Stimulated activated CD4-positive, alpha-beta T cell treated with anti-CD3 and anti-CD28 coated beads, Interleukin-1b, Interleukin-23, amount 100 ng/mL, for 24 hours (primary cell): ENCODE measurements at places on chromosomes 1 and 21.

DNA sequence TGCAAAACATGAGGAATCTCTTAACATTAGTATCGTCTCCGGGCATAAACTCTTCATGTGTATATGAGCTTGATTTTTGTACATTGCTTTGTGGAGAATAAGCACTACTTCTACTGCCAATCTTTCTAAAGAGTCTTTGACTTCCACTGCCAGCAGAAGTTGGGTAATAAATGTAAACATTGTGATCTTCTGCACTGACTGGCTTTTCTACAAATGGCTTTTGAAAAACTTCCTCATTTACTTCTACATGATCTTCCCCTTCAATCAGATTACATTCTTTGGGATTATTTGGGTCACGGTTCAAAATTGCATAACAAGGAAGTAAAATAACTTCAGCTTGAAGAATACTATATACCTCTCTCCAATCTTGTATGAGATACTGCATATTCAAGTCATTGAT lies 30.4 kb upstream of the SLC44A5 start:
- DNase-seq, result no peak

GRCh38 chr1:85225624-85226380 lies 25.0 kb upstream of the SYDE2 start:
- DNase-seq, result no peak

DNA sequence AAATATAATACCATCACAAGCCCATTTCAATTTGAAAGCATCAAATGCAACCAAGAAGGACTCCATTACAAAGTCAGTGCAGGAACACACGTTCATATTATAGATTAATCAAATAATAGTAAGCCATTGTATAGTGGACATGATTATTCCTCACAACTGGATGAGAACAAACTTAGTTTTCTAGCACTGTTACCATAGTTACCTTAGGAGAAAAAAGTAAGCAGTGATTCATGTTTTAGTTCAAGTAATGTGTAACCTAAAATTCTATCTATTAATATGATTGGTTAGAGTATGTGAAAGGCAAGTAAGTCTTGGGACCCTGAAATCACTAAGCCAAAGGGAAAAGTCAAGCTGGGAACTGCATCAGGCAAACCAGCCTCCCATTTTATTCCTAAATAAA lies 15.2 kb downstream of the SSX2IP start:
- DNase-seq, result no peak

DNA sequence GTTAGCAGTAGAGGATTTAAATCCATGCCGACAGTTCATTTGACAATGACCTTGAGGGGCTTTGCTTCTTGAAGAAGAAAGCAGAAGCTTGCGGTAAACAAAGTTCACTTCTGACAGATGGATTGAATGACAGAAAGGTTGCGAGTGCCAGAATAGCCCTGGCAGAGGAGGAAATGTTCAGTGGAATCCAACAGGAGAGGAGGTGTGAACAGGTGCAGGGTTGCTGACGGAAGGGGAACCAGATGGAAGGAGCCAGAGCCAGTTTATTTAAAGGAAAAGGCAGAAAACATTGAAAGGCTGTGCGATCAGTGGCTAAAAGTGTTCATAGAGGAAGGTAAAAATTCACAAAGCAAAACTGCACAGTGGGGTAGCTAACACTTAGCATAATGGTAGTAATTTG lies 141.0 kb downstream of the SDCCAG8 start:
- no peak for DNase-seq

- no peak for DNase-seq
These were observed 176.3 kb downstream of the SDCCAG8 start for GRCh38 chr1:243432136-243432535.

DNA sequence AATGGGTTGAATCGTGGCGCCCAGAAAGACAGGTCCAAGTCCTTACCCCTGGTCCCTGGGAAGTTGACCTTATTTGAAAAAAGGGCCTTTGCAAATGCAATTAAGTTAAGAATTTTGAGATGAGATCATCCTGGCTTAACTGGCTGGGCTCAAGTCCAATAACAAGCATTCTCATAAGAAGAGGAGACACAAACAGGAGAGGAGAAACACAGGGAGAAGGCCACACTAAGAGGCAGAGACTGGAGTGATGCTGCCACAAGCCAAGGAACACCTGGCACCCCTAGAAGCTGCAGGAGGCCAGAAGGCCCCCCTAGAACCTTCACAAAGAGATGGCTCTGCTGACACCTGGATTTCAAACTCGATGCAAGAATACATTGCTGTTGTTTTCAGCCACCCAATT lies 44.6 kb downstream of the PDPN start:
- DNase-seq, result no peak

GRCh38 chr1:5980314-5981008 lies 11.8 kb downstream of the NPHP4 start:
- no peak for DNase-seq

- DNase-seq, result peak; percentile 28
These were observed 9.2 kb upstream of the KCNQ4 start for GRCh38 chr1:40774266-40774998.

DNA sequence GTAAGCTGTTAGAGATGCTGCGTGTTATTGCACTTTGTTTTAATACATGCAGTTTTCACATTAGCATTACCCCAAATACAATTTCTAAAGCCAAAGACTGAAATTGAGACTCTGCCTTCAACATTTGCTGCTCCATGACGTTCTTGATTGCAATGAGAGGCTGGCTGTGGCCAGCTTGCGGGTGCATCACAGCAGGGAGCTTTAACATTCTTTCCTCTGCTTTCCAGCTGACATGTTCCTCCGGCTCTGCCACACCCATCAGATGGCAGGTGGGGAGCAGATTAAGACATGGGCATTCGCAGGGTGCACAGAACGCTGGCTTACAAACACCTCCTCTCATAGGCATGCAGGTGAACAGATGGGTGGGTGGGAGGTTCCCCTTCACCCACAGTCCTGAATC lies 314.1 kb downstream of the DISC1 start:
- DNase-seq, result no peak
